ENCODE measurements at places on chromosomes 6 and 20. TPM values are rescaled to one million over a fixed set of nuclear protein-coding genes. Genes with fewer than 3 reads are reported as not detected.

- peaks cover 6% of the 10 kb centered on the region for H3K4me1 ChIP-seq
- H3K36me3 ChIP-seq, result no peaks in the 10 kb centered on the region
- H3K4me3 ChIP-seq, result no peak overlapping the region
- H3K27ac ChIP-seq, result no peak overlapping the region
Observed at GRCh38 chr20:54099894-54100293, 29.5 kb upstream of the BCAS1 start.

DNA sequence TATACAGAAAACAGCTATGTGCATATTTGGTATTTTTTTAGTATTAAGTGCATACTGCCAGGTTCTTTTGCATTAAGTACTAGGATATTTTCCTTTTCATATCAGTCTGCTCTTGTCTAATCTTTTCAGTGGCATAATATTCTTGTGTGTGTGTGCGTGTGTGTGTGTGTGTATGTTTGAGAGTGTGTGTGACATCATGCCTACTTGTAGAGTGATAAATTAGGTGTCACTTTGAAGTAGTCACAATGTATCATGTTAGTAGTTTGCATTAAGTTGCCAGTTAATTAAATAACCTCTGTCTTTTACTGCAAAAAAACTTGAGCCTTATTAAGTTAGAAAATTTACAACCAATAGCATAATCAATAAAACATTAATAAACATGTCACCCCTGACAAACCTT is 65.3 kb downstream of the CD83 start:
- H3K27ac ChIP-seq, result no peak overlapping the region
- H3K4me1 ChIP-seq, result no peaks in the 10 kb centered on the region
- no peak overlapping the region for H3K4me3 ChIP-seq
- H3K27me3 ChIP-seq, result no peaks in the 10 kb centered on the region
- H3K36me3 ChIP-seq, result no peaks in the 10 kb centered on the region
- no peak for DNase-seq

DNA sequence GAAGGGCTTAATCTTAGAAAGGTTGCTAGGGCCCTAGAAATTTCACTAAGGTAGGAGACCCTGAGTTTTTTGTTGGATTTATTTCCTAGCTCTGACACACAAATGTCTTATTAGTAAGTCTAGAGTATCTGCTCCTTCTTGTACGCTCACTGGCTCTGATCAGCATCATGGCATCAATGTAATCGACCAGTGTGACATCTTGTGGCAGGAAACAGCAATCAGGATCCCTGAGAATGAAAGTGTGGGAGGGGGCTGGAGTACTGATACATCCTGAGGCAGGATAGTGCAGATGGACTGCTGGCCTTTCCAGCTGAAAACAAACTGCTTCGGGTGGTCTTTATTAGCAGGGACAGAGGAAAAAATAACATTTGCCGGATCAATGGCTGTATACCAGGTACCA is 10.0 kb upstream of the CST7 start:
- no peak overlapping the region for H3K4me3 ChIP-seq
- H3K36me3 ChIP-seq, result no peaks in the 10 kb centered on the region
- no peak overlapping the region for H3K27ac ChIP-seq
- no peak for DNase-seq
- no peaks in the 10 kb centered on the region for H3K4me1 ChIP-seq

DNA sequence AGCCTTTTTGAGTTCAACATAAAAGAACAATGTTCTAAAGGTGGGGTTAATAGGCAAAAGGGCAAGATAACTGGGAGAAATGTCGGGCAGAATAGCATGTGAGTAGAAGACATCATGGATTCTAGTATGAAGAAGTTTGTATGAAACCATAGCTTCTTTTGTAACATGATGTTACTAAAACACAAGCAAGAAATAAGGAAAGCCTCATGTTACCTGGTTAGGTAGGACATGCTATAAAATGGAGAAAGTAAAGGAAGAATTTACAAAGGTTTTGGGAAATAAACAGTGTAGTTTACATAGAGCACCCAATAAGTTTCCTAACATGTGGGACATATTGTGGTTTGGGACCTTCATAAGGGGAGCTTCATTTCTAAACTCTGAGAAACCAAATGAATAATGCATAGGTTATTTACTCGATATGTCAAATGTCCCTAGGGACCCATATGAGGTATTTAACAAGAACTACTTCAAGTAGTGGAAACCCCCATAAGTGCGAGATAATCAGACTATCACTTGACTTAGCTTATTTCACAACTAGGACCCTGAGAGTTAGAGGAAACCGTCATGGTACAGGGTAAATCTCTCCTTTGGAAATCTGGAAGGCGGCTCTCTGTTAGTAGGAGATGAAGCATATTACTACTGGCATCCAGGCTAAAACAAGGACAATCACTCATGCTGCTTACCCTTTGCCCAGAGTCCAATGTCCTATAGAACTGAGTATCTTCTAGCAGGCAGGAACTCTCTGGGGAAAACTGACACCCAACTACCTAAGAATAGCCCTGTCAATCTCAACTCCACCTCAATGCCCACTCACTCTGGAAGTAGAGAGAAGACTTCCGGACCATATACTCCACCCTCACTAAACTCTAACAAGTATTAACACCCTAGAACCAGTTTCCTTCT is 57.5 kb downstream of the ILRUN start:
- H3K4me1 ChIP-seq, result no peaks in the 10 kb centered on the region
- no peaks in the 10 kb centered on the region for H3K36me3 ChIP-seq
- H3K27ac ChIP-seq, result peak overlapping the region; percentile 44
- no peak overlapping the region for H3K4me3 ChIP-seq

DNA sequence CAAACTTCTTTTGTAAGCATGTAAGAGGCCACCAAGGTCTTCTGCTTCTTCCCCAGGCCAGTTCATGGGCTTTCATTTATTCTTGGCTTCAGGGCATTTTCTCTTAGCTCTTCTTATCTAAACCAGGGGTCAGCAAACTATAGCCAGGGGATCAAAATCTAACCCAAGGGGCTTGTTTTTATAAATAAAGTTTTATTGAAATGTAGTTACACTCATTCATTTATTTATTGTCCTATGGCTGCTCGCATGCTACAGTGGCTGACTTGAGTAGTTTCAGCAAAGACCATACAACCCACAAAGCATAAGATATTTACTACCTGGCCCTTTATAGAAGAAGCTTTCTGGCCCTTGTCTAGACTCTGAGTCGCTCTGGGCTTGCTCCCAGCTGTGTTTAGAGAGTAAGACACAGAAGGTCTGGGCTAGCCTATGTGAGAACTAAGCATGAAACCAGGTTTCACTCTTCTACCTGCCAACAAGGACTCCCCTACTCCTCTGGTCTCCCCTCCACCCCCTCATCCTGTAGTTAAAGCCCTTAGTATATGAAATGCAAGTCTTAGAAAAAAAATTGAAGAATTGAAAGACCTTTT is 43.2 kb downstream of the KHDC1L start:
- H3K27me3 ChIP-seq, result no peaks in the 10 kb centered on the region
- no peak for DNase-seq
- H3K27ac ChIP-seq, result no peak overlapping the region
- no peaks in the 10 kb centered on the region for H3K4me1 ChIP-seq
- no peak overlapping the region for H3K4me3 ChIP-seq

DNA sequence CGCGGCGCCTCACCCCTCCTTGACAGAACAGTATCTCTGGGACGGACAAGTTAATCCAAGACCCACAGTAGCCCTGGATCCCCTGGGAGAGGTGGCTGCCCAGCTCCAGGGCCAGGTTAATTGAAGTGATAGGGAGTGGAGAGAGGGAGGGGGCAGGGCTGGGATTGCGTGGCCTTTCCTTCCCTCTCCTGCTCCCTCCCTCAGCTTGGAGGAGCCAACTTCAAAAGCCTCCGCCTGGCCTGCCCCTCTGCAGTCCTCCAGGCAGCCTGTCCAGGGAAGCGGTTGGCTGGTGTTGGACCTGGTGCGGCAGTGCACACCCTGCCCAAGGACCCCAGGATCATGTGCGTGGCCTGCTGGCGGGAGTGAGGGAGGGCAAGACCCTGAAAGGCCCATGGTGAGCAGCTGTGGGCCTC is at the start of gene C20orf204:
Gene C20orf204 (plus strand): TSS at position 250 of the 413 bp plus-strand sequence. CDS start 142 bp downstream, at position 392.
- no peak within 1 kb of the TSS for H3K27ac ChIP-seq
- no peak within 1 kb of the TSS for H3K4me3 ChIP-seq
- H3K27me3 ChIP-seq, result no peaks in the 10 kb centered on the region
- no peaks in the 10 kb centered on the region for H3K36me3 ChIP-seq

GRCh38 chr20:62702895-62703852 is 5.5 kb upstream of the NTSR1 start:
- DNase-seq, result no peak
- peaks cover 15% of the 10 kb centered on the region for H3K4me1 ChIP-seq
- H3K27me3 ChIP-seq, result no peaks in the 10 kb centered on the region
- H3K36me3 ChIP-seq, result no peaks in the 10 kb centered on the region
- H3K4me3 ChIP-seq, result no peak overlapping the region

DNA sequence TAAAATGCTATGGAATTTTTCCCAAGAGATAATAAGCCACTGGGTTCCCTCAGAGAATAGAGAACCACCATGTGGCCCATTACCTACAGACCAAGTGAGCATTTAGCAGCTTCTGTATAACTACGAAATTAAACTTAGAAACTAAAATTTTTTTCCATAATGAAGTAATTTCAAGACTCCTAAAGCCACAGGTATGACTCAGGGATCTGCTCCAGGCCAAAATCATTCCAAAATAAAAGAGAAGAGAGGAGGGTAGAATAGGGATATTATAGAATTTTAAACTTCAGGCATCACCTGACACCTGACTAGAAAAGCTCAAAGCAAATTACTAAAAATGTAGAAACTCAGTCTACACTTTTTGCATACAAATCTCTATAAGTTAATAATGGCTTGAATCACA is 108.9 kb upstream of the DST start:
- H3K36me3 ChIP-seq, result no peaks in the 10 kb centered on the region
- H3K4me1 ChIP-seq, result no peaks in the 10 kb centered on the region
- no peak overlapping the region for H3K4me3 ChIP-seq

UBR2 gene
- total RNA-seq, result 51.2 TPM

NKAIN2 gene
- total RNA-seq, result not detected

CAP2 gene
- 2.3 TPM for total RNA-seq

HFE gene
- 11.1 TPM for total RNA-seq

TP53TG5 gene
- not detected for total RNA-seq

Measured in Peyer's patch (tissue), 4 donors.